ENCODE measurements at places on chromosomes 12 and 14. TPM values are rescaled to one million over a fixed set of nuclear protein-coding genes. Genes with fewer than 3 reads are reported as not detected.

PLEKHA5 gene
- total RNA-seq = 2.5 TPM

INHBC gene
- total RNA-seq = not detected

CACNA2D4 gene
- 11.5 TPM for total RNA-seq

NAV3 gene
- not detected for total RNA-seq

TGFB3 gene
- 2.0 TPM for total RNA-seq

ACVRL1 gene
- total RNA-seq = not detected

CACNA1C gene
- 0.22 TPM for total RNA-seq

TSPAN19 gene
- not detected for total RNA-seq

BRI3BP gene
- 22.8 TPM for total RNA-seq

GDF11 gene
- total RNA-seq = 10.2 TPM

KCNH5 gene
- not detected for total RNA-seq

KRT75 gene
- total RNA-seq = not detected

EIF2S3B gene
- 2.6 TPM for total RNA-seq

GPX2 gene
- not detected for total RNA-seq

FGF23 gene
- not detected for total RNA-seq

CATSPERB gene
- 3.5 TPM for total RNA-seq

OTOGL gene
- total RNA-seq = not detected

P2RX7 gene
- total RNA-seq = 52.1 TPM

AQP2 gene
- total RNA-seq = not detected

CYP27B1 gene
- total RNA-seq = 2.2 TPM

LRRC9 gene
- not detected for total RNA-seq

OR6C3 gene
- not detected for total RNA-seq

HOXC11 gene
- not detected for total RNA-seq

FAM186B gene
- 0.19 TPM for total RNA-seq

CCDC198 gene
- not detected for total RNA-seq

AHSA1 gene
- total RNA-seq = 137 TPM

STAC3 gene
- total RNA-seq = 3.5 TPM

ALKBH1 gene
- 14.0 TPM for total RNA-seq

LUM gene
- not detected for total RNA-seq

TMEM229B gene
- 15.2 TPM for total RNA-seq

WNT1 gene
- 0.73 TPM for total RNA-seq

PPP1R1A gene
- not detected for total RNA-seq

MYF6 gene
- not detected for total RNA-seq

ABCD4 gene
- 58.8 TPM for total RNA-seq

TMED10 gene
- 178 TPM for total RNA-seq

HNRNPC gene
- total RNA-seq = 543 TPM

REP15 gene
- 0.43 TPM for total RNA-seq

KRT84 gene
- not detected for total RNA-seq

GNG2 gene
- total RNA-seq = 316 TPM

RTRAF gene
- total RNA-seq = 206 TPM

GUCY2C gene
- not detected for total RNA-seq

OVCH1 gene
- not detected for total RNA-seq

ZNF664 gene
- 43.9 TPM for total RNA-seq

Data from activated naive CD4-positive, alpha-beta T cell treated with anti-CD3 and anti-CD28 coated beads, Interleukin-2, amount 10 ng/mL, durations not matched to agents 5 hours and 36 hours (primary cell).